ENCODE measurements at places on chromosomes 11 and 22.
A peak's percentile ranks its signal among the peaks of the same experiment; 100 is the strongest.

GRCh38 chr22:30781271-30781875 lies 86.7 kb downstream of the OSBP2 start:
- H3K27me3 ChIP-seq, result peaks cover 1% of the 10 kb centered on the region
- H3K27ac ChIP-seq, result no peak overlapping the region
- DNase-seq, result no peak
- no peak overlapping the region for H3K4me3 ChIP-seq

GRCh38 chr11:120515186-120515723 lies 3.7 kb downstream of the GRIK4 start:
- peaks cover 2% of the 10 kb centered on the region for H3K4me1 ChIP-seq
- no peak overlapping the region for H3K4me3 ChIP-seq
- no peaks in the 10 kb centered on the region for H3K36me3 ChIP-seq
- DNase-seq, result no peak
- H3K27me3 ChIP-seq, result peaks cover 58% of the 10 kb centered on the region

DNA sequence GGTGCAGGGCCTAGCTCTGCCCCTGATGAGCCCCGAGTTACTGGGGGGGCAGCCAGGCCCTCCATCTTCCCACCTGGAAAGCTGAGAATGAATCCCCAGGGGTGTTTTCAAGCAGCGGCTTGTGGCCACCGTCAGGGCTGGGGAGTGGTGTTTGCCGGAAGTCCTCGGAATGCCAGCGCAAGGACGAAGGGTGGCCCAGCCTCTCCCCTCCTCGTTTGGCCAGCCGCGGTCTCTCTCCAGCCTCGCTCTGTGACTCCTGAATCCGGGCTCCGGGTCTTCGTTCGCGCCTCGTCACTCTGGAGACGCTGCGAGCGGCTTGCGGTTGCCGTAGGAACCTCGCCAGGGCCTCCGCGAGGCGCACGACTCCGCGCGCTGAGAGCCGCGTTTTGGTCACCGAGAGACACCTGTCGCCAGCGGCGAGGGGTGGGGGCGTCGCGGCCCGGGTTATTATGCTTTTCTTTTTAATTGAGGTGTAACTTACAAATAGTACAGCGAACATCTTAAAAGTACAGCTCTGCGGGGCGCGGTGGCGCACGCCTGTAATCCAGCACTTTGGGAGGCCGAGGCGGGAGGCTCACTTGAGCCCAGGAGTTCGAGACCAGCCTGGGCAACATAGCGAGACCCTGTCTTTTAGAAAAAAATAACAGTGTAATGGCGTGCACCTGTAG lies 6.3 kb upstream of the KDELR3 start:
- peaks cover 83% of the 10 kb centered on the region for H3K27me3 ChIP-seq
- DNase-seq, result peak; percentile 76
- H3K27ac ChIP-seq, result no peak overlapping the region
- H3K4me1 ChIP-seq, result peaks cover 5% of the 10 kb centered on the region
- H3K36me3 ChIP-seq, result no peaks in the 10 kb centered on the region

- no peak overlapping the region for H3K4me3 ChIP-seq
- no peak overlapping the region for H3K27ac ChIP-seq
- H3K4me1 ChIP-seq, result no peaks in the 10 kb centered on the region
- no peaks in the 10 kb centered on the region for H3K36me3 ChIP-seq
- H3K27me3 ChIP-seq, result peaks cover 3% of the 10 kb centered on the region
Measured at GRCh38 chr11:112785149-112785548, 176.1 kb upstream of the NCAM1 start.

DNA sequence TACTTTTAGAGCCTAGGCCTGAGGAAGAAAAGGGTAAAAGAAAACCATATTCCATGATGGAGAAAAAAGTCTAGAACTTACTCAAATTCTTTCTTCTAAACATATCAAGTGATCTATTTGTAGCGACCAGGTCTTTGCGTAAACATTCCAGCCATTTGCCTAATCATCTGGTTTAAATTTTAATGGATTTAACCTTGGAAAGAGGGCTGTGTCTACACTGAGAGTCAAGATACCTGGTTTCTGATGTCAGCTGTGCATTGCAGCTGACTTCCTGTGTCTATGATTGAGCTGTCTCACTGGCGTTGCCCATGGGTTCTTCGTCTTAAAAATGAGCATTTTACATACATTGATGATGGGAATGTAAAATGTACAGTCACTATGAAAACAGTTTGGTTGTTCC lies 10.0 kb upstream of the TMEM123 start:
- H3K27me3 ChIP-seq, result no peaks in the 10 kb centered on the region
- H3K36me3 ChIP-seq, result no peaks in the 10 kb centered on the region
- no peak overlapping the region for H3K27ac ChIP-seq
- H3K4me3 ChIP-seq, result no peak overlapping the region

- peaks cover 92% of the 10 kb centered on the region for H3K4me1 ChIP-seq
- peak; percentile 56 for DNase-seq
- H3K27me3 ChIP-seq, result no peaks in the 10 kb centered on the region
- peak overlapping the region; percentile 96 for H3K27ac ChIP-seq
- H3K4me3 ChIP-seq, result peak overlapping the region; percentile 75
- peaks cover 2% of the 10 kb centered on the region for H3K36me3 ChIP-seq
Measured at GRCh38 chr11:128627666-128628324, 40.4 kb upstream of the ETS1 start.

DNA sequence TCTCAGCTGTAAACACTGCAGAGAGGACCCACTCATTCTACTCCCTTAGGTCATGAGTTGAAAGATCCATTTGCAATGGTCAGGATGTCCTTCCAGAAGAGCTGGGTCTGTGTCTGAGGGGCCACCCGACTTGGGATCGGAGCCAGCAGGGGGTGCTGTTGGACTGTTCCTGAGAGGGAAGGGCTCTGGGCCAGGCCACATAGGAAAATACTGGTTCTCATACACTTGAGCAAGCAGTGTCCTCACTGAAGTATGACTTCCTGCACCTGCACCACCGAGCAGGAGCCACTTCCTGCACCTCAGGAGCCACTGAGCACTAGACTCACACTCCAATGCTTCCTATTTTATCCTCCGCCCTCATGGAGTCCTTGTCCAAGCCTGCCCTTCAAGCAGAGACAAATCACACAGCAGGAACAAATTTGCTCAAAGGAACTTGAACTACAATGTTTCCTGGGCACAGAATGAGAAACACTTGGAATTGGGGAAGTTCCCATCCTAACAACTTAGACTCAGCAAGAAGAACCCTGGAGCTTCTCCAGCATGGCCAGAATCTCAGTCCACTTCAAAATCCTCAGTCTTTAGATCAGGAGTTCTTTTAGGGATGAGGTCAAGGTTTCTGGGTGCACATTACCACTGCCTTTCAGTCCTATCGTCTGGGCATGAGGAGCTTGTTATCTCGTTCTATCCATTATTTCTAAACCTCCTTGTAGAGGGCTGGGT lies 36.6 kb upstream of the VPREB1 start:
- no peaks in the 10 kb centered on the region for H3K36me3 ChIP-seq
- no peak overlapping the region for H3K4me3 ChIP-seq
- peaks cover 36% of the 10 kb centered on the region for H3K4me1 ChIP-seq
- peak overlapping the region; percentile 71 for H3K27ac ChIP-seq
- no peaks in the 10 kb centered on the region for H3K27me3 ChIP-seq
- peak; percentile 93 for DNase-seq

DNA sequence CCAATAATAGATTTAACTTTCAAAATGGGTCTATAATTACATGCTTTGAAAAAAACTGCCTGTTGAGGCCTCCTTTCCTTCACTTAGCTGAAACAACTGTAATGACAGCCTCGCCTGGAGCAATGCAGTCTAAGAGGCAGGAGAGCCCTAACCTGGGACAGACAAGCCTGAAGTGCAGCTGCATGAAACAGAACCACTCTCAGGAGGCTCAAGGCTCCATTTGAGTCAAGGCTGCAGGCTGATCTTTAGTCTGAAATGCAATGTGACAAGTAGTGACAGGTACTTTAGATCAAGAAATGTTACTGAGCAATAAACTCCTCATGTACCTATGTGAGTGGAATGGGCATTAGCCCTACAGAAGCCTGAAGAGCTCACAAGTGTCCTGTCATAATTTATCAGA lies 414.0 kb upstream of the LUZP2 start:
- no peaks in the 10 kb centered on the region for H3K36me3 ChIP-seq
- no peak overlapping the region for H3K4me3 ChIP-seq
- DNase-seq, result no peak
- H3K27me3 ChIP-seq, result no peaks in the 10 kb centered on the region

- H3K27ac ChIP-seq, result no peak overlapping the region
- no peaks in the 10 kb centered on the region for H3K36me3 ChIP-seq
- H3K27me3 ChIP-seq, result no peaks in the 10 kb centered on the region
- H3K4me3 ChIP-seq, result no peak overlapping the region
Measured at GRCh38 chr22:42996646-42997365, 18.1 kb downstream of the PACSIN2 start.

- no peaks in the 10 kb centered on the region for H3K36me3 ChIP-seq
- H3K27me3 ChIP-seq, result no peaks in the 10 kb centered on the region
- DNase-seq, result no peak
- H3K4me3 ChIP-seq, result no peak overlapping the region
Measured at GRCh38 chr11:103892603-103893002, 143.8 kb upstream of the DDI1 start.

- peaks cover 35% of the 10 kb centered on the region for H3K4me1 ChIP-seq
- H3K27me3 ChIP-seq, result no peaks in the 10 kb centered on the region
- H3K36me3 ChIP-seq, result no peaks in the 10 kb centered on the region
- no peak for DNase-seq
- H3K27ac ChIP-seq, result peak overlapping the region; percentile 88
Measured at GRCh38 chr11:46099963-46100316, 21.3 kb downstream of the PHF21A start.

- no peak for DNase-seq
- H3K27ac ChIP-seq, result no peak overlapping the region
- H3K4me3 ChIP-seq, result no peak overlapping the region
- H3K4me1 ChIP-seq, result no peaks in the 10 kb centered on the region
- H3K36me3 ChIP-seq, result no peaks in the 10 kb centered on the region
Measured at GRCh38 chr22:26837784-26838470, 180.5 kb downstream of the MIAT start.

Measured in activated naive CD8-positive, alpha-beta T cell treated with anti-CD3 and anti-CD28 coated beads, Interleukin-2, amount 50 U/mL, for 24 hours (primary cell).